Activated CD4-positive, alpha-beta T cell treated with anti-CD3 and anti-CD28 coated beads for 36 hours (primary cell): ENCODE measurements at places on chromosomes 5 and 9.

DNA sequence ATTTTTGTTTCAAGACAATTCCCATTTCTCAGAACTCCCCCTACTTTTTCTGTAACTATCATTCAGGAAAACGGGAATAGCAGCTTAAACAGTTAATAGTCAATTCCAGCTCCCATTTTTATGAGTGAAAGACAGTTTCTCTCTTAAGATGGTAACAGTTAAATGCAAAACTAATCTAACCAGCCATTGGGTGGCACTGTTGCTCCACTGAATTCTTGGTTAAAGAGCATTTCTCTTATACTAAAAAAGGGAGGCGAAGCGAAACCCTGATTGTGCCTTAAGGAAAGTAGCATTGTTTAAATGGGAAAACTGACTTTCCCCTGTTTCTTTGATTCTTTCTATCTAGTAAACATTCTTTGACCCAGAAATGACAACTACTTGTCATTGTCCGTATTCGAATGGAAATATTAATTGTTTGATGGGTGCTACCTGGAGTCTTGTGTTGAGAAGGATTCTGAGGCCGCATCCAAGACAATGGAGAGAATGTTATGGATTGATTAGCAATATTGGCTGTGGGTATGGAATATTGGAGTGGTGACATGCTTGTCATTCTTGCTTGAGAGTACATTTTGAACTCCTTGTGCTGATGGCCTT lies 507.8 kb downstream of the MAT2B start:
- peak; percentile 50 for DNase-seq

GRCh38 chr9:82466616-82467260 lies 478.2 kb downstream of the SPATA31D1 start:
- DNase-seq: no peak

DNA sequence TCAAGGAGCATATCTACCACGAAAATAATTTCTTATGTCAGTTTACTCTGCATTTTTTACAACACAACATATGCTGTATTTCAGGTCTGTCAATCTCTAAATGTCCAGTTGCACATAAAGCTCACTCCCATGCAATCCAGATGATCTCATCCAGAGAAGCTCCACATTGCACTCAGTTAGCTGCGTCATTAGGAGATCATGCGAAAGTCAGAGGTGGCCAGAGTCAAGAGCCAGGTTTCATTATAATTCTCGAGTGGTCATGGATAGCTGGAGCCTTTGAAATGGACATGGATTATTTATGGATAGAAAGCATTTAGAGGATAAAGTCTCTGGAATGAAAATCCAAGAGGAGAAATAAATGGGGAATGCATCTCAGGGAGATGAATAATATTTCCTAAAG lies 232.3 kb downstream of the GAS1 start:
- DNase-seq: no peak

DNA sequence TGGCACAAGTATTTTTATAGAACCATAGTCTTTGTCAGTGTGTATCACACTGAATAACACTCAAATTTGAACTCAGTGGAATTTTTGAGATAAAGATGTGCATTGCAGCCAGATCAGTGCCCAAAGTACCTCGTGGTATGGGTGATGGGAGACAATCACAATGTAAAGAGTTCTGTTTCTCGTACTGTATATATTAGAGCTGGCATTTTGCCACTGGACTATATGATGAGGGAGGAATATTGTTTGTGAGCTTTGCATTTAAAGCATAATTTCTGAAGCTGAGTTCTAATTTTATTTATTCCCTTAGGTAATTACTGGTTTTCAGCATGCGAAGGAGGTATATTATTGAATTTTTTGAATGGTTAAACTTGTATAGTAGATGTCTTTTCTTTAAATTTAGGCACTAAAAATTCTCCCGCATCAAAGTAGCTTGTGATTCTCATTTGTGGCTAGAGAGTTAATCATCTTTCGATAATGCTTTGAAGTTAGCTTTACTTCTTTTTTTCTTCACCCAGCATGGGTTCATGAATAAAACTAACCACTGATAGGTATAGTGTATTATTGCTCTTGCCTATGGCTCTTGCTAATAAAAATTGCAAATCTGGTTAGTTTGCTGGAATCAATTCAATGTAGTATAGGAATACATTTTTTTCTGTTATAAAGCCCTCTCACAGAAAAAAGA lies 43.1 kb downstream of the PAM start:
- DNase-seq: no peak

DNA sequence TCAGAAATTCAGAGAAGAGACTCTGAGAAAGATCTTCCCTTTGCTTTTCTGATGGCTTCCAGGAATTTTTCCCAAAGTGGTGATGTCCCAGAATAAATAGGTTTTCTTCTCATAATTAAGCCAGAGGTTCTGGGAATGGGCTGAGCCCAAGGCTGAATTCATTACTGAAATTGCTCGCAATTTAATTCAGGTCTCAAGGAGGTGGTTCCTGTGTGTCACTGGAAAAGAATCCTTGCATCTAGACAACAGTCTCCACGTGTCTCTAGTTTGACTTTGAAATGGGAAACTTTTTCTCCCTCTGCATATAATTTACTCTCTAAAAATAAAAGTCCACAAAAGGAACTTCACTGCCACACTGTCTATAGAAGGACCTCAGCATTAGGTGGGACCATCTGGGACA lies 27.8 kb upstream of the STX17 start:
- DNase-seq: no peak

DNA sequence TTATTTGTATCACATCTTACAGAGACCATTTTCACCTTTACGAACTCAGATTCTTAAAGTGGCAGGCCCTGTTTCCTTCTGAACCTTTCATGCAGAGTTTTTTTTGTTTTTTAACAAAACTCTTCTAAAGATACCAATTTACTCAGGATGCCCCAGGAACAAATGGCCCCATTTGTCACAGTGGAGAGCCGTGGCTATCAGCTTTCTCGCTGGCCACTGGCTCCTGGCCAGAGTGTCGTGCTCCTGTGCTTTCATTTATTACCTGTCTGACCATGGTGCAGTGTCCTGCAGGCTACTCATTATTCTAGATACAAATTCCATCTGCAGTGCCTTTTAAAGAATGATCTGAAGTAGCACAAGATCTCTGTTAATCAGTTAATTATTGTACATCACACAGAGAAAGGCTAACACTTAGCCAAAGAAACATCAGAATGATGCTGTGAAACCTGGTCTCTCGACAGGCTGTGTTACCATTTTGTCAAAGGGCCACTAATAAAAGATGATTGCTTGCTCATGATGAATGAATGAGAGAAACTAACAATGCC lies 27.8 kb downstream of the ADRA1B start:
- DNase-seq: no peak

DNA sequence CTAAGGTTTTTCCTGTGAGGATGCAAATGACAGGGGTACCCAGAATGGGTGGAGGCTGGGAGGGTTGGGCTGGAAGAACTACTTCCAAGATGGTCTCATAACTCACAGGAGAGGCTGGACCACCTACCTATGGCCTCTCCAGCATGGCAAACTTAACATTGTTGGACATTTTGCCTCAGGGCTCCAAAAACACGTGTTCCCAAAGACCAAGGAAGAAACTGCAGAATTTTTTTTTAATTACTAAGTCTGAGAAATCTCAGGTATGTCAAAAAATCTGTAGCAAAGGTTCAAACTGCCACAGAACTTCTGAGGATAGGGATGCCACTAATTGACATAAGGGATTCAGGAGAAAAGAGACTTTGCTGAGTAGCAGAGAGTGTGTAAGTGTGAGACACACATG lies 270.8 kb downstream of the NNT start:
- no peak for DNase-seq

GRCh38 chr9:21782205-21782604 lies 20.2 kb upstream of the MTAP start:
- DNase-seq: no peak

DNA sequence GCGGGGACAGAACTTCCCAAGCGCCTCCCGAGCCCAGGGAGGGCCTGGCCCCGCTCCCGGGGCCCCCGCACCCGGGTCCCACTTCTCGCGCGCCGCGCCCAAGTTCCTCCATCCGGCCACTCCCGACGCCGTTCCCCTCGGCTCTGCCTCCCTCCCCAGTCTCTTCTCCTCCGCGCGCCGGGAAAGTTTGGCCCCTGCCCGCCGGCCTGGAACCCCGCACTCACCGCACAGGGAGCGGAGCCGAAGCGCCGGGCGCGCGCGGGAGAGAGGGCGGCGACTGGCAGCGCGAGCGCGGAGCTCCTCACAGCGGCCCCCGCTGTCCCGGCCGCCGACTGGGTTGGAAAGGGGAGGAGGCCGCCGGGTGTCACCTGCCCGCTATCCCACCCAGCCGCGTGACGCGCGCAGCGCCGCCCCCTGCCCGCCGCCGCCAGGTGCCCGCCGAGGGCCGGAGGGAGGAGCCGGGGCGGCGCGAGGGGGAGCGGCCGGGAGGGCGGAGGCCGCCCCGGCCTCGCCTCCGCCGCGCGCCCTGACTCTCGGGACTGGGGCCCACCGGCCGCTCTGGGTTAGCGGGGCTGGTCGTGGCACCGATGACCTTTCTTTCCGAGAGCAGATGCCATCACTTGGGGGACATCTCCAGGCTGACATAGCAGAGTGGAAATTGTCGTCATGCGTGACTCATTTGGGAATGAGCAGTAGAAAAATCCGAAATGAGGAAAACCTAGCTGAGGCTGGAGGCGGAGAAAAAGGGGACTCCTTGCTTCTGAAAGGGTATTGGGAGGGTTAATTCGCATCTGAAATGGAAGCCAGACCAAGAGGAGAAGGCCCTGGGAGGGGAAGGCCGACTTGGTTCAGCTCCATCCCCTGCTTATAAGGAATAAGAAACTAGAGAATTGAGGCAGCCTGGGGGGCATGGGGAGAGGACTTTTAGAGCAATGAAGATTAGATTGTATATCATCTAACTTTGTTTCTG lies at the start of gene ELOVL7:
Gene ELOVL7, minus strand, starts transcription at position 334 of the 970 bp plus-strand sequence. CDS start 56,872 bp downstream, outside the sequence.
- peak; percentile 79 for DNase-seq

- no peak for DNase-seq
These were observed 429.8 kb downstream of the SPOCK1 start for GRCh38 chr5:137069358-137069757.

- no peak for DNase-seq
These were observed 453.8 kb downstream of the TAF11L14 start for GRCh38 chr5:18088020-18088579.

DNA sequence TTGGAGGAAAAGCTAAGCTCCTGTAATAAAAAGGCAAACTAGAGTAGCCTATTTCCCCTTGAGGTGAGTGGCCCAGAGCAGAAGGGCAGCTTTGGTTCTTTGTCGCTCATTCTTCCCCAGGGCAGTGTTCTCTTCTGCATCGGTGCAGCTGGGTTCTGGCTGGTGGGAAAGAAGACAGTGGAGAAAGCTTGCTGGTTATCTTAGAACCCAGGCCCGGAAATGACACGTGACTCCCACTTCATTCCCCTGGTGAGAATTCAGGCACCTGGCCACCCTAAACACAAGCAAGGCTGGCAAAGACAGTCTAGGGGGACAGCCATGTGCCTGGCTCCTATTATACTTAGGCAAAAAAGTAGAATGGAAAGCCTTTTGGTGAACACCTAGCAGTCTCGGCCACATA lies 32.5 kb upstream of the GSN start:
- no peak for DNase-seq

DNA sequence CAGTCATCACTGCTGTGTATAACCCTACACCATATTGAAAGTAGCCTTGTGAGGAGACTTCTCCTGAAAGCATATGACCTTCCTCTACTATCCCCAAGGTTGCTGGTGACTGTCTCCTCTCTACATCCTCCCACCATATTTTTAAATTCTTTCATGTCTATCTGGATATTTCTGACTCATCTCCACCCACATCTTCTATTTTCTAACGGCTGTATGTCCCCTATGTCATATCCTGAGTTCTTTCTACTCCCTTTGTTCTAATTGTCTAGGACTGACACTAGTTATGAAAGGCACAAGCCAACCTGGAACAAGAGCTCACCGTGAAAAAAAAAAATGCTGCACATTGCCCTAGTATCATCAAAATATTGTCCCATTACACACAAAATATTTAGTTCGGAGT lies 218.3 kb upstream of the ZNF462 start:
- no peak for DNase-seq

GRCh38 chr9:133709015-133709611 lies 29.0 kb downstream of the SARDH start:
- peak; percentile 77 for DNase-seq

DNA sequence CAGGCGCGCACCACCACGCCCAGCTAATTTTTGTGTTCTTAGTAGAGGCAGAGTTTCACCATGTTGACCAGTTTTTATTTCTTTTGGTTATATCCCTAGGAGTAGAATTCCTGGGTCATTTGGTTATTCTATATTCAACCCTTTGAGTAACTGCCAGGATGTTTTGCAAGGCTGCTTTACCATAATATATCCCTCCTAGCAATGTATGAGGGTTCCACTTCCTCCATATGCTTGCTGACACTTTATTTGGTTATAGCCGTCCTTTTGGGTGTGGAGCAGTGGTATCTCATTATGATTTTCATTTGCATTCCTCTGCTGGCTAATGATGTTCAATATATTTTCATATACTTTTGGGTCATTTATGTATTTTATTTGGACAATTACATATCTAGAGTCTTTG lies 81.2 kb downstream of the RAB24 start:
- no peak for DNase-seq

DNA sequence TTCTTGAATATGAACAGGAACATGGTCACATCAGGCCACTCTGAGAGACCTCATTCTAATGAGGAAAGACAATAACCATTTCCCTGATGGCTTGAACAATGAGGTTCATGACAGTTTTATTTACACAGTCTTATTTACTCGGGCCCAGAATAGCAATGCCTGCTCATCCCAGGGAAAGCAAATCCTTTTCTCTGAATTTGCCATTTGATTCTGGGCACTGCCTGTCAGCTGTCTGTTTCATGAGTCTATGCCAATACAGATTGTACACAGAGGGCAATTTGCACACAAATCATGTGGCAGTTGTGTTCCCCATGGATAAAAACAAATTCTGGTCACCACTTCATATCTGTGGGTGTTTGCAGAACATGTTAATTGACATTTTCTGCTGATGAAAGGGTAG lies 492.5 kb downstream of the ACTL7B start:
- DNase-seq: no peak

DNA sequence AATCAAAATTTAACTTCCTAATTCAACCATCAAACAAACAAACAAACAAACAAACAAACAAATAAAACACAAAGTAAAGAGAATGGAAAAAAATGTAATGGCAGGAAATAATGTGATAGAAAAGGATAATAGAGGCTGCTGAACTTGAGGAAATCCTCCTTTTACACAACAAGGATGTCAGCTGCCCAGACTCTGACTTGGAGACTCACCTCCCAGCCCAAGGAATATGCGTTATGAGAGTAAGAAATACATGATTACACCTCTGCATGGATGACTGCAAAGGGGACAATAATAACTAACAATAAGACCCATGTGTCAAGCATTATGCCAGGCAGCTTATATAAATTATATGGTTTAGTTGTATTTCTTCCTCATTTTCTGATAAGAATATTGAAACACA lies 46.6 kb upstream of the JAK2 start:
- DNase-seq: no peak

- DNase-seq: no peak
These were observed 165.9 kb downstream of the PAPPA start for GRCh38 chr9:116319480-116319879.

GRCh38 chr9:33172256-33173238 lies 5.4 kb upstream of the B4GALT1 start:
- DNase-seq: no peak

GRCh38 chr5:127981498-127981897 lies 102.1 kb upstream of the SLC12A2 start:
- DNase-seq: no peak

- no peak for DNase-seq
These were observed 12.9 kb upstream of the FRRS1L start for GRCh38 chr9:109179801-109180523.
